D341Med (cell line): ENCODE measurements at places on chromosomes 12 and 14.
A peak's percentile ranks its signal among the peaks of the same experiment; 100 is the strongest.

DNA sequence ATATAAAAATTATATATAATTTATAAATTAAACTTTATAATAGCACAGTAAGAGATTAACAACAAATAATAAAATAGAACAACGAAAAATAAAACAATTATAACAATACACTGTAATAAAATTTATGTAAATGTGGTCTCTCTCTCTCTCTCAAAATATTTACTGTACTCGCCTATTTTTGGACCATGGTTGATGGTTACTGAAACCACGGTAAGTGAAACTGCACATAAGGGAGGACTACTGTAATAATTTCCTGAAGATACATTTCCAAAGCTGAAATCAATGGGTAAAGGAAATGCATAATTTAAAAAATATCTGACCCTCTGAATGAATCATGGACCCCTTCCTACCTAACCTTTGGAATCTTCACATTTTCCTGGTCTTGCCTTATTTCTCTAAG lies 48.9 kb downstream of the NTN4 start:
- no peak for DNase-seq

DNA sequence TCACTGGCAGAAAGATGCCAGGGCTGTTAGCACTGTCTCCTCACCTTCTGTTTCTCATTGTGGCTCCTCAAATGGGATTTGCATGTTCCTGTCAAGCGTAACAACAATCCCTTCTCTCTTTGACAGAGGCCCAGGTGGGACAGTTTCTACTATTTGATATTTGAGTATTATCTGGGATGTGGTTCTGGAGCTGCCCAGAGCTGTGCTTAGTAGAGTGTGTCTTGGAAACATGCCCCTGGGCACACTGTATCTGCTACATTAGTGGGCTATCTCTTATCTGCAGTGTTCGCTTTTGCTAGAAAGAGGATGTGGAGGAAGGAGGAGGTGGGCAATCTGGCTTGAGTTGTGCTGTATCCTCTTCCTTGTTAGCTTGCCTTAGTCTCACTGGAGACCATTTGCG lies 3.8 kb upstream of the ACADS start:
- DNase-seq: no peak

- DNase-seq: peak; percentile 58
These were observed 25.7 kb downstream of the FGF23 start for GRCh38 chr12:4353785-4354208.

DNA sequence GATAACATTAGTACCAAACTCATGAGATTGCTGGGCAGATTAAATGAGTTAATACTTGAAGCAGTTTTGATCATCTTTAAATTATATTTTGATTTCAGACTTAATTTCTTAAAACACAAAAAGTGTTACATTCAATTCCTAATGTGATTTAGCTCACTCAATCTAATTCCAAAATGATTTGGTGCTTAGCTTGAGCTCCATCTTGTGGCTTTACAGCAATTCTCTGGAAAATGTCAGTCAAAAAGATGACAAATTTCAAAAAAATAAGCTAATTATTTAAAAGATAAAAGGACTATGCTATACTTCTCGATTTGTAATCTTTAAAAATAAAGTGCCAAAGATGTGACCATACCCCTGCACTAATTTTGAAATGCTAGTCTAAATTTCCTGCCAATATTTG lies 10.1 kb downstream of the LLPH start:
- DNase-seq: no peak

GRCh38 chr12:107093417-107094182 lies at the start of gene CRY1:
CRY1 (minus strand) TSS chr12:107093549; CDS start chr12:107092961, 588 bp downstream.
- peak; percentile 98 for DNase-seq

DNA sequence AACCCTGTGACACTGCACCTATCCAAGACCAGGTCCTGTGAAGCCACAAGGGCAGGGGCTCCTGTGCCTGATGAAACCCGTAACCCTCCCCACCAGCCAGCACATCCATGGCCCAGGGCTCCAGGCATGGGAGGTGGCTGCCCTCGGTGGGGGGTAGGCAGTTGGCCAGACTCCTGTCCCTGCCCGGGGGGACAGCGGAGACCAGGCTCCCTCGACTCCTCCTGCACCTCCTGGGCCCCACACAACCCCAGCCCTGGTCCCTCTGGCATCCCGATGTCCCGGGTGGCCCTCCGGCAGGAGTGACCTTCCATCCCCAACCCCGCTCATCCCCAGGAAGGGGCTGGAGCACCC lies 11.4 kb downstream of the AKT1 start:
- no peak for DNase-seq

DNA sequence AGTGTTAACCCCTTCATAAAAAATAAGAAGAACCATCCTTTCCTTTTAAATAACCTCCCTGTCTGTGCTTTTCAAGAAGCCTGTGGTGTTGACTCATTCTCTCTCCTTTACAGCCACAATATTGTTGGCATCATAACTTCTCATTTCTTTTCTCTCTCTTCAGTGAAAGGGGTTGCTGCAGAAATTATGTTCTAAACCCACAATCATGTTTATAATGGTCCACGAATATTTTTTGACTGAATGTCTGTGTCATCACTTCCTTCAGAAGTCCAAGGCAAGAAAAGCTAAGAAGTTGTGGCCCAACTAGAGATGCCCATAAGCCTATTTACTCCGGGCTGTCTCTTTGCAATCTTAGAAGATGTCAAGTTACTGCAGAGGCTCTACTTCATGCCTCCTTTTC lies 488.3 kb downstream of the APAF1 start:
- no peak for DNase-seq

DNA sequence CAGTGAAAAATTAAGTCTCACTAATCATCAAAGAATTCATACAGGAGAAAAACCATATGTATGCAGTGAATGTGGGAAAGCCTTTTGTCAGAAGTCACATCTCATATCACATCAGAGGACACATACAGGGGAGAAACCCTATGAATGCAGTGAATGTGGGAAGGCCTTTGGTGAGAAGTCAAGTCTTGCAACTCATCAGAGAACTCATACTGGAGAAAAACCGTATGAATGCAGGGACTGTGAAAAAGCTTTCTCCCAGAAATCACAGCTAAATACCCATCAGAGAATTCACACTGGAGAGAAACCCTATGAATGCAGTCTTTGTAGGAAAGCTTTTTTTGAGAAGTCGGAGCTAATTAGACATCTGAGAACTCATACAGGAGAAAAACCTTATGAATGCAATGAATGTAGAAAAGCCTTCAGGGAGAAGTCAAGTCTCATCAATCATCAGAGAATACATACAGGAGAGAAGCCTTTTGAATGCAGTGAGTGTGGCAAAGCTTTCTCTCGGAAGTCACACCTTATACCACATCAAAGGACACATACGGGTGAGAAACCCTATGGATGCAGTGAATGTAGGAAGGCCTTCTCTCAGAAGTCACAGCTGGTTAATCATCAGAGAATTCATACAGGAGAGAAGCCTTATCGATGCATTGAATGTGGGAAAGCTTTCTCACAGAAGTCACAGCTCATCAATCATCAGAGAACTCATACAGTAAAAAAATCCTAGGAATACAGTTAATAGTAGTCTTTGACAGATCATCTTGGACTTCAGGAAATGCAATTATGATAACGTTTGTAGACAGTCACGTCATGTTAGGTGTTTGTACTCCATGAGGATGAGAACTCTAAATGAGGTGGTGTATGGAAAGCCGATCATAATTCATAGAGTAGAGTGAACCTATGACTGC lies 21.1 kb downstream of the ZNF84 start:
- DNase-seq: no peak

GRCh38 chr14:36167431-36167830 lies 9.1 kb downstream of the PTCSC3 start:
- no peak for DNase-seq

DNA sequence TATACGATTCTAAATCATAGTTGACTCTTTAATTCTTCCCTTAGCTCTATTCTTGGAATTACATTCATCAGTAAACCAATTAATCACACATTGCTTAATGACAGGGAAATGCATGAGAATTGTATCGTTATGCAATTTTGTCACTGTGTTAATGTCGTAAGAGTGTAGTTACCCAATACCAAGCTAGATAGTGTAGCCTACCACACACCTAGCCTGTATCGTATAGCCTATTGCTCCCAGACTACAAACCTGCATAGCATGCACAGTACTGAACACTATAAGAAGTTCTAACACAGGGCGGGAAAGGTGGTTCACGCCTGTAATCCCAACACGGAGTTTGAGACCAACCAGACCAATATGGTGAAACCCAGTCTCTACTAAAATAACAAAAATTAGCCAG lies 24.7 kb downstream of the HNRNPC start:
- DNase-seq: no peak
